T-helper 2 cell (primary cell): ENCODE measurements at places on chromosomes 11 and 22.

GRCh38 chr11:33474866-33475265 lies 217.7 kb downstream of the HIPK3 start:
- DNase-seq = no peak

DNA sequence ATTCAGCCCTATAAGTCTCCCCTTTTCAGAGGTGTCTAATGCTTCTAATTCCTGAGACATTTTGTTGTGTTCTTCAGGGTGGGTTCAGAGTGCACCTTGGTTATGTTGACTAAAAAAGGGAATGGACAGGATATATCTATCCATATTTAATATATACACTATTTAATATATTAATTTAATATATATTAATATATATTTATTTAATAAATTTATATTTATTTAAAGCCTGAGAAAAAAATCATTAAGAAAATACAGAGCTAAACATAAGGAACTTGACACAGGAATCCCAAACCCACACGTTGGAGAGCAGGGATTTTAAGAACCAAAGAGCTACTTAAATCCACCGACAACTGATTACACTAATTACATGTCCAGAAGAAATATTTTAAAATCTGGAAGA lies 674.2 kb upstream of the KIRREL3 start:
- no peak for DNase-seq

- DNase-seq = no peak
These were observed 2392.8 kb upstream of the RAG2 start for GRCh38 chr11:38990841-38991240.

- peak; percentile 10 for DNase-seq
These were observed 54.8 kb upstream of the CAPRIN1 start for GRCh38 chr11:33996498-33997454.

DNA sequence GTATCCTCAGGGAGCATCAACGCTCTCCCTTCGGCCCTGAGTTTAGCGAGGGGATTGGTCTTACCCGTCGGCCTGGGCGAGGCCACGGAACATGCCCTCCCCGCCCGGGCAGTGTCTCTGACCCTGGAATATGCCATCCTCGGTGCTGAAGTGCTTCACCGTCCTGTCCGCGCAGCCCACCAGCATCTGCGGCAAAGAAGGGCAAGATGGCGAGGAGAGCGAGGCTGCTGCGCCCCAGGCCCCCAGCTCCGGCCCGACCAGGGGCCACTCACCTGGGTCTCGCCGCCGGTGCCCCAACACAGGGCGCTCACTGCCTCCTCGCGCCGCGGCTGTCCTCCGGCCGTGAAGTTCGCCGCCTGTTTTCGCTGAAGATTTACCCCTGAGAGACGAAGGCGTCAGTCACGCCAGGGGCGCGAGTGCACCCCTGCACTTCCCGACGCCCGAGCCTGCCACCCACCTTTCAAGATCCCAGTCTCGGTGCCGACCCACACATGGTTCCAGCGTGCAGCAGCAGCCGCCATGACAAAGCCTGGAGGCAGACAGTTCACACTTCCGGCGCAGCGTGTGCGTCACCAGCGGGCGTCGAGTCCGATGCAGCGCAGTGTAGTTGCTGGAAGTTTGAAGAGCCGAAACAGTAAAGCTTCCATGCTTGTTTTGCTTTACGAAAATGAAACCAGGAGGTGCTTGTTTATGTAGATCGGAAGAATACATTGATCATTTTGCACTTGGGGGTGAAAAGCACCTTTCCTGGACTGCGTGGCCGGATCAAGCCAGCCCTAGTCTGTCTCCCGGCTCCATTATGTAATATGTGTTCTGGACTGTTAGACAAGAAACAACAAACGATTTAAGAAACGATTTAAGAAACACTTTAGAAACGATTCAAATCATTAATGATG lies at the start of gene WDR74:
Gene WDR74 (minus strand): TSS at position 541 of the 896 bp plus-strand sequence. CDS start 20 bp downstream, at position 521.
- peak; percentile 89 for DNase-seq

DNA sequence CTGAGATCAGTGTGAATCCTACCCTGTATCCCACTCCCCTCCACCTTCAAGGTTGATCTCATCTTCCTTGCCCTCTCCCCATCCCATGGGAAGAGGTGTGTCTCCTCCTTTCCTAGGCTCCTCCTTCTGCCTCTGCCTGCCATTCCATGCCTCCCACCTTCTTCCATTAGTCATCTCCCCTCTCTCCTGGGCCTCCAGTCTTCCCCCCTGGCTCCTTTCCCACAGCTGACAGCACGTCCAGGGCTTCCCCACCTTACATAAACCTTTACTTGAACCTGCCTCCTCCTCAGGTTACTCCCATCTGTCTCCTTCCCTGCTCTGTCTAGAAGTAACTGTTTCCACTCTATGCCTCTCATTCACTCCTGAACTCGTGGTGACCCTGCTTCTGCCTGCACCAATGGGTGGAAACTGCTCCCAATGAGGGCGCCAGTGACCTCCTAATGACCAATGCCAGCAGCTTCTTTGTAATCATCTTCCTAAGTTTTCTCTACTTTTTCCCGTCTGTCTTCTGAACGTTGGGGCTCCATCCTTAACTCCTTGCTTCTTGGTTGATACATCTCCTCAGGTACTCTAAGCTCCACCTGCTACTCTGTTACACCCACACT lies 266.9 kb upstream of the NARS2 start:
- DNase-seq = no peak

DNA sequence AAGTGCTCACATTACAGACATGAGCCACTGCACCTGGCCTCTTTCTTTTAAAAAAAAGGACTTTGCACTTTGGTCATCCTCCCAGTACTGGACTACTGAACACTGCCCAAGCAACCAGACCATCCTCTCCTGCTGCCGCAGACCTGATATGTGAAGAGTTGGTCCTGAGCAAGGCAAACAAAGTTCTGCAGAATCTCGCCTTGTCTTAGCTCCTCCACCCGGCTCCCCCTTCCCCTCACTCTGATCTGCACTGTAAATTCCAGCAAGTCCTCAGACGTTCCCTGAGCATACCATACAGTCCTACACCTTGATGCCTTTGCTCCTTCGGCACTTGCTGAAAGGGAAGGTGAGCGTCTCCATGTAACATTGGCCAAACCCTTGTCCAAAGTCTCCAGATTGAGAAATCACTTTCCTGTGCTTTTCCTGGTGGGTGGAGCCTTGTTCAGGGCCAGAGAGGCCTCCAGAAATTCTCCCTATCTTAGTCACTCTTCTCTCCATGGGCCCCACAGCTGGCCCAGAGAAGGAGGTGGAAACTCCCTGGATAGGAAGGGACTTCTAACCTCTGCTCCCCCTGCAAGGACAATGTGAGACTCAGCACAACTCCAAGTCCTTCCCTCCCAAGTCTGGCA lies 47.0 kb upstream of the TIMP3 start:
- DNase-seq = no peak

DNA sequence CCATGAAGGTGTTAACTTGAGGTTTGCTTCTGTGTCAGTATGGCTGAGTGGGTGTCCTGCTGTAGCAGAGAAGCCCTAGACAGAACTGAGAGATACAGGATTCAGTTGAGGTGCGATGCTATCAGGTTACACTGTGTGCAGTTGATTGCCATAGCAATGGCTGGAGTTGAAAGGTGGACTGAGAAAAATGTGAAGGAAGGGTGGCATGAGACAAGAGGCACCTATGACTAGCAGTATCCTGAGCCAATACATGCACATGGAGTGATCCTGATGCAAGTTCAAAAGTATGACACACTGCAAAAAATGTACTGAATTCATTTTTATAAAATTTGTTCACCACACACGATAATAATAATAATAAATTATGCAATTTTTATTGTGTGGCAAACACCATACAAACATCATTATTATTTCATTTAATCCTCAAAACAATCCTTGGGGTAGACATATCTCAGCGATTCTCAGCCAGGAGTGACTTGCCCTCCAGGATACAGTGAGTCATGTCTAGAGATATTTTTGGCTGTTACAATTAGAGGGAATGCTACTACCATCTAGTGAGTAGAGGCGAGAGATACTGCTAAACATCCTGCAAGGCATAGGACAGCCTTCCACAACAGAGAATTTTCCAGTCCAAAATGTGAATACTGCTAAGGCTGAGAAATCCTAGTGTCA lies 3.9 kb upstream of the PIWIL4 start:
- no peak for DNase-seq

DNA sequence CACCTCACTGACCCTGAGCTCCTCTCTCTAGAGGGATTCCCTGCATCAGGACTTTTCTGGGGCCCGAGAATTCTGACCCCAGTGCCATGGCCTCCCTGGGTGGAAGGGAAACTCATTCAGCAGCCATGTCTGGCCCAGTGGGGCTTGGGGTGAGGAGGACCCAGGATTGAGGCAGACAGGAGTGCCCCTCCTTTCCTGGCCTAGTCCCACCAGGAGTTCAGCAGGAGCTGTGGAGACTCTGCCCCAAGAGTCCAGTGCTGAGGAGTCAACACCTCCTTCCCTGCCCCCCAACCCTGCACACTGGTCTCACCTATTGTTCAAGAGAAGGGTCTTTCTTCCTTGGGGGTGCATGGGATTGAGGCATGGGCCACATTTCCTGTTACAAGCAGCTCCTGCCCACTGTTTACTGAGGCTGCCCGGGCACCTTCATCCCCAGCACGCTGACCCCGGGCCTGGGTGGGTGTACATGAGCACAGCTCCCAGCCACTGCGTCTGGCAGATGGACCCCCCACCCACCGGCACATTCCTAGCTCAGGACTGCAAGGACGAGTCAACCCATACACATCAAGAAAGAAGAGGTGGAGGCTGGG lies 33.9 kb downstream of the ALX4 start:
- no peak for DNase-seq

- no peak for DNase-seq
These were observed 1.3 kb downstream of the ACR start for GRCh38 chr22:50739279-50739691.

GRCh38 chr11:26551186-26551801 lies 20.8 kb downstream of the MUC15 start:
- no peak for DNase-seq

- no peak for DNase-seq
These were observed 879.1 kb downstream of the OPCML start for GRCh38 chr11:132653237-132653636.

GRCh38 chr11:33934450-33934849 lies 42.6 kb upstream of the LMO2 start:
- no peak for DNase-seq

DNA sequence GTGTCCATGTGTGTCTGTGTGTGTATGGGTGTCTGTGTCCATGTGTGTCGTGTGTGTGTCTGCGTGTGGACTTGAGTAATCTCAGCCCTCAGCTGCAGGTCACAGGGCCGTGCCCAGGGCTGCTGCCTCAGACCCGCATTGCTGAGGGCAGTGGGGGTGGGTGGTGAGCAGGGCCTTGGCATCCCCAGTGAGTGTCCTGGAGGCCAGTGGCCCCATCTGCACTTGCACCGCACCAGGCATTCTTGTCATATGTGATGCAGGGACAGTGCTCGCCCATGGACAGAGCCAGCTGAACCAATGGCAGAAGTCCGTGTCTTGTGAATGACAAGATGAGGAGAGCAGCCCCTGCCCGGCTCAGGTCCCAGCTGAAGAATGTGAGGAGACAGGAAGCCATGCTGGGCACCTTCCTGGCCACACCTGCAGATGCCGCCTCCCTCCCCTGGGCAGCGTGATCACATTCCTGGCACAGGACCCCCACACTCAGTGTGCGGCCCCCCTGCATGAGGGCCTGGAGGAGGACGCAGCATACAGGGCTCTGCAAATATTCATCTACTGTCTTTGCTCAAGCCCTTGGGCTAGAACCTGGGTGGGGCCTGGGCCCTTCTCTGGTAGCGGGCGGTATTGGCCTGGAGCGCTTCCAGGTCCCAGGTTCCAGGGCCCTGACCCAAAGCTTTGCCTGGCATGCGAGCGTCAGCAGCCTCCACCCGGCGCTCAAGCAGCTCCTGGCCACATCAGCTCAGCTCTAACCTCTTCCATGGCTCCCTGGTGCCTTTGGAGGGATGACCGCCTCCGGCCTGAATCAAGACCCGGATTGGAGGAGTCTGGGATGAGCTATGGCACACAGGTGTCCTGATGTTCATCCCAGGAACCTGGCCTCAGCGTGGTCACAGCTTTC lies 3.9 kb downstream of the ALDH3B2 start:
- no peak for DNase-seq

GRCh38 chr22:41863472-41863871 lies 30.6 kb downstream of the SREBF2 start:
- DNase-seq = no peak

DNA sequence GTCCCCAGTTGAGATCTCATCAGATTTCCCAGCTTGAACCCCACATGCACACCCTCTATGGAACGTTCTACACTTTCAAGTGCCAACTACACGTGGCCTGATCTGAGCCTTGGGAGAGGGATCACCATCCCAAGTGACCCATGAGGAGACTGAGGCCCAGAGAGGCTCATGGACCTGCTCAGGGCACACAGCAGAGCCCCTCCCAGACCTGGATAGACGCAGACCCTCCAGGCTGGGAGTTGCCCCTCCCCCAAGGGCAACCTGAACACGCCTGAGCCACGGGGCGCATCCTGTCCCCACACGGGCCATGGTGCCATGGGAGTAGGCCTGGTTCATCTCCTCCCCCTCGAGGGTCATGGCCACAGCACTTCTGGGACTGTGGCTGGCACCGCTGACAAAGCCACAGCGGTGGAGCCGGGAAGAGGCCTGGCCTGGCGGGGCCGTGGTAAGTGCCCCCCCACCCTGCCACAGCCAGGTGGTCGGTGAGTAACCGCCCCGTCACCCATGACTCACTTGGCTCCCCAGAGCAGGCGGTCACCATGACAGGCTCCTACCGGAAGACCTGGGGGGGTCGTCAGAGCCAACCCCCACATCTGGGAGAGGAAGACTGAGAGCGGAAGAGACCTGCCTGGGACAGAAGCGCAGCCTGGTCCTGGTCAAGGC lies 8.1 kb downstream of the WNT7B start:
- DNase-seq = no peak

GRCh38 chr22:37016134-37016910 lies 2.9 kb downstream of the TST start:
- DNase-seq = no peak

DNA sequence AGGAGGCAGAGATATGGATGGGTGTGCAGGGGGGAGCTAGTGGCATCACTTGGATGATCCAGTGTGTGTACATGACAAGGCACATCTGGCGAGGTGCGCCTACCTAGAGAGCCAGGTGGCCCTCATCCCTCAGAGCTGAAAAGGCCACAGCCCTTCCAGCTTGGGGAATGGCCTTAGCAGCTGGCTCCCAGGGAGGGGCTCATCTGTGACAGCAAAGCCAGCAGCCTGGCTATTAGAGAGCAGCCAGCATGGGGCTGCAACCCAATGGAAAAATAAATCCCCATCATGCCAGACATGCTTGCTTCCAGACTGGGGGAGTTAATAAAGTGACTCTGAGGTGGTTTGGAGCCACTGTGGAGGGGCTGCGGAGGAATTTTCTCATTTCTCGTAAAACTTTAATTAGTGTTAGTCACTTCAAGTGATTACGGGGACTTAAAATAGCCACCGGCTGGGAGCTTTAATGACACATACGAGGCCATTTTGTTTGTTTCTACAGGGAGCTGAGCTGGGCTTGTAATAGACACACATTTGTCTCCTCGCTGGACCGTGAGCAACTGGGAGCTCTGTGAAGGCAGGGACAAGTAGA lies 111.2 kb upstream of the ALX4 start:
- DNase-seq = no peak

GRCh38 chr11:94757037-94757735 lies 11.0 kb upstream of the AMOTL1 start:
- DNase-seq = no peak

DNA sequence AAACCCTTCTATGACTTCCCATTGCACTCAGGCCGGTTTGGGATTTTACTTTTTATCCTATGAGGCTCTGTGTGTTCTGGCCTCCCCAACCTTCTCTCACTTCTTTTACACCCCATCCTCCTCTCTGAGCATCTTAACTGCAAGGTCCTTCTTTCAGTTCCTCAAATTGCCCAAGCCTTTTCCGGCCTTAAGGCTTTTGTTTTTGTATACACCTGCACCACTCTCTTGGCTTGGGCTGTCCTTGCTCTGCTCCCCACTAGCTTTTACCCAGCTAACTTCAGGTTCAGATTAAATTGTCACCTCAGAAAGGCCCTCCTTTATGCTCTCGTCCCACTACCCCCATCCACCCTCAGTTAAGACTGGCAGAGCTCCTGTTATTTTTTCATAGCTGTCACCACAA lies 55.5 kb downstream of the FAM83F start:
- no peak for DNase-seq
